ENCODE measurements at places on chromosomes 5 and 9. TPM values are rescaled to one million over a fixed set of nuclear protein-coding genes. Genes with fewer than 3 reads are reported as not detected.

DNA sequence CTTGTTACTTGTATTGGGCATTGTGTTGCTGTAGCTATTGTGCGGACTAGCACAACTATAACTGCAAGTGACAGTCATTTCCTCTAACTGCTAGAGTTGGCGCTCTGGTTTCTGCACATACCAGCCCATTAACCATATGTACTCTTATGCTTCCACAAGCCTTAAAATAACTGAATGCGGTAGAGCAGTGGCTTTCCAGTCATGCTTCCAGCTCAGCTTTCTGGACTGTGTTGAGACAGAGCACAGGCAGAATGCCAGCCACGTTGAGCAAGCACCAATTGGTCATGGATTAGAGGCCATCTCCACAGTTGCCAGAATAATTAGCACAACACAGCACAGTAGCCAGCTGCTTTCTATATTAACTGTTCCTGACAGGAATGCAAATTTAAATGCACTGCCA, 12.2 kb downstream of the INVS start:
- peak; percentile 99 for DNase-seq

- DNase-seq, result no peak
These were observed 118.5 kb downstream of the DAB2IP start for GRCh38 chr9:121769939-121770338.

GRCh38 chr5:65144136-65144871, 337.4 kb downstream of the ADAMTS6 start:
- no peak for DNase-seq

DNA sequence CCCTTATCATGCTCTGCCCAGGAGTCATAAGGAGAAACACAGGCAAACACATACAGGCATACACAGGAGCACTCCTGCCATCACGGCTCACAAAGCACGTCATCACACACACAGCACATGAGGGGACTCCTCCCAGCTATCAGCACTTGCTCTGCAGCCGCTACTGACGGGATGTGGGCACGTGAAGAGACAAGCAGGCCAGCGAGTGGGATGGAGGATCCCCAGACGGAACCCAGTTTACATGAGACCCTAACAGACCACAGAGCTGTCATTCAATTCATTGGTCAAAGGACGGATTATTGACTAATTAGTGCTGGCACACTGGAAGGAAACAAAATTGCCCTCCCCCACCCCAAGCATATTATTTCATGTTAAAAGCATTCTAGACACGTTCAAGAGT, 53.6 kb downstream of the SEMA4D start:
- no peak for DNase-seq

DNA sequence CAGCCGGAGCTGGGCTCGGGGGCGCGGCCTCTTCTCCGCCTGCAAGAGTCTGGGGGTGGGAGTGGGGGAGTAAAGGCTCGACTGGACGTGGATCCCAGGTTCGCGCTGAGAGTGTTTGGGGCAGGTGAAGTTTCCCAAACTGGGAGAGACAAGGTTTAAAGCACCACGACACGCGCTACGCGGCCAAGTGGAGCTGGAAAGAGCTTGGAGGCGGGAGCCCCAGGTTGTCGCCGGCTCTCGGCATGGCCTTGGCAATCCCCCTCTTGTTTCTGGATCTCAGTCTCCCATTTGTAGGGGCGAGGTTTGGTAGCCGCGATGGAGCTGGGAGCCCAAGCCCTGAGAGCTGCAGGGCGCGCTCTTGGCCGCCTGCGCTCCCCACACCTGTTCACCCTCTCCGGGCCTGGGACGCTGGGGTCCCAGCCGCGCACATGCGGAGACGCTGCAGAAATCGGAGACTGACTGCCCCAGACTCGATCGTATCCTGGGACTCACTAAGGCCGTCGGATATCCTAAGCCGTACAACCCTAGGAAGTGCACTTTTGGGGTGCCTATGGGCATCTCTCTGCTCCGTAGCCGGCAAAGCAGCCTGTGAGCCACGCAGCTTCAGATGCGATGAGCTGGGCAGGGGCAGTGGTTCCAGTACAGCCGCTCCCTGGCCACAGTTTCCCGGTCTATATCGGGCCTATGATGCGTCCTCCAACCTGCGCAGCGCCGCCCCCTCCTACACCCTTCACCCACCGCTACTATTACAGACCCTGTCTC, 937 bp downstream of the TMOD1 start:
- no peak for DNase-seq

GRCh38 chr5:155906046-155906445, 420.9 kb upstream of the SGCD start:
- DNase-seq, result no peak

The PTAR1 gene
- 74.5 TPM for total RNA-seq

The MLANA gene
- total RNA-seq, result not detected

The PIP5KL1 gene
- 2.5 TPM for total RNA-seq

The PCDHAC2 gene
- 2.6 TPM for total RNA-seq
